ENCODE measurements at places on chromosomes 6 and 20. TPM values are rescaled to one million over a fixed set of nuclear protein-coding genes. Genes with fewer than 3 reads are reported as not detected.
A peak's percentile ranks its signal among the peaks of the same experiment; 100 is the strongest.

PLN gene
- not detected for total RNA-seq

SPDEF gene
- not detected for total RNA-seq

ADIG gene
- total RNA-seq: not detected

SNX21 gene
- 74.9 TPM for total RNA-seq

CRIP3 gene
- total RNA-seq: not detected

DNA sequence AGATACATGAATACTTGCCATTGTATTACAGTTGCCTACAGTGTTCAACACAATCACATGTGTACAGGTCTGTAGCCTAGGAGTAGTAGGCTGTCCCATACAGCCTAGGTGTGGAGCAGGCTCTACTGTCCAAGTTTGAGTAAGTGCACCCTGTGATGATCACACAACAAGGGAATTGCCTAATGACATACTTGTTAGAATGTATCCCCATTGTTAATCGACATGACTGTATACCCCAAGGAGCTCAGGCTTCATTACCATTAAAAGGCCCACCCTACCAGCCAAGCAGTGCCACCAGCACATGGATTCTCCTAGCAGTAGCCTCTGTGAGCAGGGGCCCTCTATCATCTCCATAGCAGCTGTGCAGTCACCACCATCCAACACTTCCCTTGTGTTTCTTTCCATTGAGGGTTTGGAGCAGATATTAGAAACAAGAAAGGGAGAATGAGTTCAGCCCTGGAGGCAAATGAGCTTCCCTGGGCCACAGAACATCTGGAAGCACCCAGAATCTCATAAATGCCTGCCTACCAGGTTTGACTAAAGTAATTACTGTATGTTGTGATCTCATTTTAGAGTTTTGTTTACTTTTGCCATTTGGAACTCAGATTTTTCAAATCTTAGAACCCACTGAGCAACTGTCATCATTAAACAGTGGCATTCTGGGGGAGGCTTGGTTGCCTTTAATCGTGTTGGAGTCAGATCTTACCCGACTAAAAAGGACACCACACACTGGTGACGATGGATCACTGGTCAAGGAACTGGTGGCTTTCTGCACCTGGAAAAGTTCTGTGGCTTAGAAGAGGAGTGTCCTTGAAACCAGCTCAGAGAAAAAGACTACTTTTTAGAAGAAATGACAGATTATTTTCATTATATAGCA is 104.9 kb downstream of the TULP4 start:
- no peak for DNase-seq

DNA sequence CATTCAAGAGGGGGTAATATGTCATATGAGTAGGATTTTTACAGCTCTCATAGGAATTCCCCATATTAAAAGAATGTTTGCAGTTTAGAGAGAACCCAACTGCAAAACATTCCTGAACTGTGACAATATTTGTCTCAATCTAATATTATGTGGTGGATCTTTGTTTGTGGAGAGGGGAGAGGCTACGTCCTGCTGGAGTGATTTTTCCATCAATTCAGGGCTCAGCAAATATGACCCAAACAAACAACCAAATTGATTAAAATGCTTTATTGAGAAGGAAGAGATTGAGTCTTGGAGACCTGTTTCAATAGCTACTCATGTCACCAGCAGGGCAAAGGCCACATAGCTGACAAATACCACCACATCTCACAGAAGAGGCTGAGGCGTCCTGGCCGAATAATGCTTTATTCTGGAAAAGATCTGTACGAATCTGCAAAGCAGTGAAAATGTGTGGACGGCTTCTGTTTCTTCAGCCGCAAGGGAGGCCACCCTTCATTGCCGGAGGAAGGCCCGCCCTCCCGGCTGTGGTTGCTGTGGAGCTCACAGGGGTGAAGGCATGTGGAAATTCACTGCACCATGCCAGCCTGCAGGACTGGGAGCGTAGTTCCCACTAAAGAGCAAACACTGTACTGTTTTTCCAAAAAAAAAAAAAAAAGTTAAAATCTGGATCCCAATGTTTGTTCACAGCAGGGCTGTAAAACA is 89.7 kb upstream of the QKI start:
- peak; percentile 56 for DNase-seq

GRCh38 chr6:125952764-125953501 is 3.6 kb upstream of the HINT3 start:
- peak; percentile 51 for DNase-seq

DNA sequence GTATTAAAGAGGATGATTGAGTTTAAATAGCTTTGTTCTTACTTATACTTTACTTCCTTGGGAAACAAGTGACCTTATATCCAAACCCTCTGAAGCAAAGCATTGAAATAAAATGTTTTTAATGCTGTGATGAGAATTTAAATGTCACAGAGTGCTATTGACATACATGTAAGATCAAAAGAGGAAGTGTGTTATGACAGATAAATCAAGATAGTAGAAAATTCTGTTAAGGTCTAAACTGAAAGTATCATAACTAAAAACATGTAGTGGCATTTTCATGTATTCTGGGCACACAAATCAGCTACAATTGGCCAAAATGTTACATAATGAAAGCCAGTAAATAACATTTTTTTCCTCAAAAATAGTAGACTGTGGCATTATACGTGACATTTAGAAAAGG is 318.0 kb downstream of the GRIK2 start:
- DNase-seq: no peak
